CD8-positive, alpha-beta memory T cell (primary cell): ENCODE measurements at places on chromosomes 7 and 10.

DNA sequence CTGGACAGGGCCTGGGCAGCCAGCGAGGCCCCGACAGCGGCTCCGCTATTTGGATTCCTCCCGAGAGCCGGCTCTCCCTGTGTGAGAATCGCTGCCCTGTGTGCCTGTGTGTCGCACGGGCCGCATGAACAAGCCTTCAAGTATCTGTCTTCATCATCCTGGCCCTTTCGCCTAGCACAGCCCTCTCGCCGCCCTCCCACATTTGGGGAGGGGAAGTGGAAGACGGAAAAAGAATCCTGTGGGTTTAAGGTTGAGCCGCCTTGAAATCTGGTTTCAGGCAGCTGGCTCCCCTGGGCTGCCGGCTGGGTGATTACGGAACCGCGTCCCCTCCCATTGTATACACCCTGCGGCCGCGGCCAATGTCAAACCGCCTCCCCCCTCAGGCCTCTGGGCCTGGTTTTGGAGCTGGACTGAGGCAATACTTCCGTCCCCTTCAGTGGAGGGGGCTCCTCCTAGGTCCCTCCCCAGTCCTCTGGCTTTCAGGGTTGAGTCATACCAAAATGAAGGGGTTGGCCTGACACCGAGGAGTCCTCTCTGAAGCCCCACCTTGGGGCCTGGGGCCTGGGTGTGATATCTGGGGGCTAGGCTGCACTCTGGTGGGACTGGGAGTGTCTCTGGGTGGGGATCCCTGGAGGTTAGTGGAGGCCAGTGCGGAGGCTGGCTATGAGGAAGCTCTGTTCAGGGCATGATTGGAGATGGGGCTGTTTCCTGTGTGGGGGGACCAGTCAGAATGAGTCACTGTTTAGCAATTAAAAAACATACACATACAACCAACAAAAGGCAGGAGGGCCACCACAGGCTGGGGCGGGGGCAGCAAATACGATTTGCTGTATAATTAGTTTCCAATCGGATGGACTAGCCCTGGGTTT is 1.7 kb downstream of the TRIM8 start:
- peak; percentile 69 for DNase-seq

DNA sequence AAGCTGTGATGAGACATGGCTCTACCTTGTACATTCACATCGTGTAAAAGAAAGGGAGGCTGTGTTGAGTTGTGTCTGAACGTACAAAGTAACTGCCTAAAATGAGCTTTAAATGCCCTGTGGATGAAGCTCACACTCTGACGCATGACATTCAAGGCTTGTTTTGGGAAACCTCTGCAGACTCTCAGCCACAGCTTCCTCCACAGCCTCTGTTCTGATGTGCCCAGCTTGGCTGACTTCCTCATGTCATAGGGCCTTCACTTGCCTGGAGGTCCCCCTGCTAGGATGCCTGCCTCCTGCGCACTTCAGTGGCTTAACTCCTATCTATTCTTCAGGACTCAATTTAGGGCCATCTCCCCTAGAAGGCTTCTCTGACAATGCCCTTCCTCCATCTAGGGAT is 230.0 kb upstream of the HABP2 start:
- DNase-seq, result no peak

- no peak for DNase-seq
Observed at GRCh38 chr7:73454424-73454823, 20.8 kb downstream of the FZD9 start.

GRCh38 chr10:29841724-29842649 is 207.2 kb upstream of the SVIL start:
- DNase-seq, result no peak

DNA sequence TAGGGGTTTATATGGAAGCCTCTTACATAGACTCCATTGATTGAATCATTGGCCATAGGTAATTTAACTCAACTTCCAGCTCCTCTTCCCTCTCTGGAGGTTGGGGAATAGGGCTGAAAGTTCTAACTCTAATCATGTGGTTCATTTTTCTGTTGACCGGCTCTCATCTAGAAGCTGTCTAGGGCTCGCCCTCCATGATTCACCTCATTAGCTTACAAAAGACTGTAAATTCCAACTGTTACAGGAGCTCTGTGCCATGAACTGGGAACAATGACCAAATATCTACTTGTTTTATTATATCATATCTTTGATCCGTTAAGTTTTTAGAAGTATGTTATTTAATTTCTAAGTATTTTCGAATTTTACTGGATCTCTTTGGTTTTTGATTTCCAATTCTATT is 263.0 kb downstream of the TCF7L2 start:
- no peak for DNase-seq

GRCh38 chr7:47568547-47568946 is 13.4 kb downstream of the TNS3 start:
- DNase-seq, result no peak

DNA sequence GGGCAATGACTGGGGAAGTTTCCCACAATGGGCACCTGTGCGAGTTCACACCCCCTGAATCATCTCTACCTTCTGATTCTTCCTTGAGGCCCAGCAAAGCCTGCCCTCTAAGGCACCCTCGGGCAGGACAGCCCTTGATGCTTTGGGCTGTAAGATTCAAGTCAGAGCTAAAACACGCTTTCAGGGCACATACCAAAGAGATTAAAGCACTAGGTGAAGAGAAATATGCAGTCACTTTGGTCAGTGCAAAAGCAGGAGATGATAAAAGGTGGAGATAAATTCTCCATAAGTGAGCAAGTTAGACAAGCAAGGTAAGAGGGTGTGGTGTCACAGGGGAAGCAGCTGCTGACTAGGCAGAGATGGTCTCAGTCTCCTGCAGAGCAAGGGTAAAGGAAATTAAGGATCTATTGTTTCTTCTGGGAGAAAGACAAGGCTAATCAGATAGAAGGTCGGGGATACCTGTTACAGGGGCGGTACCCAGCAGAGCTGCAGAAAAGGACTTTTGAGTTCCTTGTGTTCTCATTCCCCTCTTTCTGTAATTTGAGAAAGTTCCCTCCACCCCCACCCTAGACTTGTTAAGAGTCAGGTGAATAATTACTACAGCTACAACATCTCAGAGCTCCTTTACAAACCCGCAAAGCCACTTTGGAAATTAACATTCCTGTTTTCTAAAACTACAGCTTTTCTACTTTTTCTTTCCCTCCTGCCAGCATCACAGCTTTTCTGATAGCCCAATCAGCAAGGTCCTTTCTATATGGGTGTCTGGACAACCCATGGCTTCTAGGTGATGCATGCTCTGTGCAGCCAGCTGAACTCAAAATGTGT is 26.4 kb downstream of the PDLIM1 start:
- no peak for DNase-seq

- DNase-seq, result no peak
Observed at GRCh38 chr10:54710918-54711317, 90.1 kb downstream of the PCDH15 start.

DNA sequence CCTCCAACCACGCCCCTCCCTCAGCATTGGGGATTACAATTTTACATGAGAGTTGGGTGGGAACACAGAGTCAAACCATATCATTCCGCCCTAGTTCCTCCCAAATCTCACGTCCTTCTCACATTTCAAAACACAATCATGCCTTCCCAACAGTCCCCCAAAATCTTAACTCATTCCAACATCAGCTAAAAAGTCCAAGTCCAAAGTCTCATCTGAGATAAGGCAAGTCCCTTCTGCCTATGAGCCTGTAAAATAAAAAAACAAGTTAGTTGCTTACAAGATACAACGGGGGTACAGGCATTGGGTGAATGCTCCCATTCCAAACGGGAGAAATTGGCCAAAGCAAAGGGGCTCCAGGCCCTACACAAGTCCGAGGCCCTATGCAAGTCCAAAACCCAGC is 77.7 kb upstream of the CAPZA2 start:
- DNase-seq, result no peak

DNA sequence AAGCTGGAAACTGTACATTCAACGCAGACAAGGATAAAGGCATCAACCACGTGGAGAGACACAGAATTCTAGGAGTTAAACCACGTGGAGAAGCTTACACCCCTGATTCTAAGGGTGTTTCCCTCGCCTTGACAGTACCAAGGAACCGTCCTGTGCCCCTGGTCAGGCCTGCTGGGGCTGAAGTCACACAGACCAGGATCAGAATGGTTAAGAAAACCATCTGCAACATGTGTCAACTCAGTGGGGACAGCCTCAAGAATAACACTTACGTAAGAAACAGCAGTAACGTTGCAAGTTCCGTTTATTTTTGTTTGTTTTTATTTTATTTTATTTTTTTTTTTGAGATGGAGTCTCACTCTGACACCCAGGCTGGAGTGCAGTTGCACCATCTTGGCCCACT is 55.6 kb downstream of the CHST15 start:
- DNase-seq, result no peak

- DNase-seq, result no peak
Observed at GRCh38 chr10:22453320-22453719, 108.0 kb downstream of the SPAG6 start.

GRCh38 chr10:85617751-85618546 is 748.6 kb downstream of the GRID1 start:
- no peak for DNase-seq

- DNase-seq, result no peak
Observed at GRCh38 chr10:44393834-44394547, 9.1 kb upstream of the CXCL12 start.

DNA sequence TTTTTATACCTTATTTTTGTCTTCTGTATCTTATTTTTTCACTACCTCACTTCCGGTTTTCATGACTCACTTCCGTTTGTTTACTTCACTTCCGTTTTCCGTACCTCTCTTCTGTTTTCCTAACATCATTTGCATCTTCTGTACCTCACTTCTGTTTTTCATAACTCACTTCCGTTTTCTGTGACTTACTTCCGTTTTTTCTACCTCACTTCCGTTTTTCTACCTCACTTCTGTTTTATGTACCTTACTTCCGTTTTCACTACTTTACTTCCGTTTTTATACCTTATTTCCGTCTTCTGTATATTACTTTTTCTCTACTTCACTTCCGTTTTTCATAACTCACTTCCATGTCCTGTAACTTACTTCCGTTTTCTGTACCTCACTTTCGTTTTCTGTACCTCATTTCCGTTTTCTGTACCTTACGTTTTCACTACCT is 492.5 kb upstream of the AKR1E2 start:
- no peak for DNase-seq

DNA sequence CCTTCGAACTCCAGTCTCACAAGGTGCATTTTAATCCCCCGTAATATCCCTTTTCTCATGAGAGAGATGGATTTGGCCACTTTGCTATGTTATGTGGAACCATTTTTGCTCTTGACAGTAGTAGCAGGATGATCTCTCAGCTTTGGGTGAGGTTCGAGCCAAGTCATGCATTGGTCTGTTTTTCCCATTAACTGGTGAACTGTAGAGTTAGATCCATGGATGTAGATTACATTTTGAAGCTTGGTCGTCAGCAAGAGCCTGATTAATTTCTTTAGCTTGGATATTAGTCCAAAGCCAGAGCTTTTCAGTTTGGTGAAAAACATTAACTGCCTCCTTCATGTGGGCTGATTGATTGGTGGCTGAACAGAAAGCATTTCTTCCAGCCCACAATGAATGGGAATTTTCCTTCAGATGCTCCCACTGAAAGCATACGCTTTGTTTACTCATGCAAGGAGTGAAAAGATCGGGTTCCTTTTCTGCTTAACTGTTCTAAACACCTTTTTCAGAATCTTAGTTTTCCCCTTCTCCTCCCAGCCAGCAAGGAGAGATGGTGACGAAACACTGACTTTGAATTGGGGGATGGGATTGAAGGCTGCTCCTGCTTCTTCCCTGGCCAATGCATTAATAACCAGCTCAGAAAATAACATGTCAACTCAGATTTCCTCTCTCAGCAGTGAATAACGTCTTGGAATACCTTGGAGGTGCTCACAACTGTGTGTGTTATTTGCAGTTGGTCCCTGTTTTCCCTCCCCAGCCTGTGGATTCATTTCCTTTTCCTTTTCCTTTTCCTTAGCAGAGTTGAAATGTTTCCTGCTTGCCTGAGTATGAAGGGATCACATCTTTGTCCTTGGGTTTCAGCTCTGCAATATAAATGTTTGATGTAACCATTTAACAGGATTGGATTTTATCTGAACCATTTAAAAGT is 351.8 kb upstream of the FZD8 start:
- DNase-seq, result no peak

- no peak for DNase-seq
Observed at GRCh38 chr7:45581271-45581780, 7.2 kb downstream of the ADCY1 start.

DNA sequence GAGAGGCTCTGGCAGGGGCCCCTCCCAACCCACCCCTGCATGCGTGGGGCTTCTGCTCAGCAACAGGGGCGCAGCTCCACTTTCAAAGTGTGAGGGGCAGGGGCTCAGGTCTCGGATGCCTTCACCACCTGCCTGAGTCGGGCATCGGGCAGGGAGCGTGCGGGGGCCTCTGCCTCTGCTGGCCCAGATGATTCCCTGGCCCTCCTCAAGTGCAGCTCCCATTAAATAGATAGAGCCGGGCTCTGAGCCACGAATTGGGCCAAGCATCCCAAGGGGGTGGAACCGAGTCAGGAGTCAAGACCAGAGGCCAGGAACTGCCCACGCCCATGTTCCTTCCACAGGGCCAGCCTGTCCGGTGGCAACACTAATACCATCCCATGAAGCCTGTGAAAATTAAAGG is 108.9 kb upstream of the FAM20C start:
- DNase-seq, result no peak

GRCh38 chr10:123858907-123859652 is 32.5 kb downstream of the CPXM2 start:
- no peak for DNase-seq

DNA sequence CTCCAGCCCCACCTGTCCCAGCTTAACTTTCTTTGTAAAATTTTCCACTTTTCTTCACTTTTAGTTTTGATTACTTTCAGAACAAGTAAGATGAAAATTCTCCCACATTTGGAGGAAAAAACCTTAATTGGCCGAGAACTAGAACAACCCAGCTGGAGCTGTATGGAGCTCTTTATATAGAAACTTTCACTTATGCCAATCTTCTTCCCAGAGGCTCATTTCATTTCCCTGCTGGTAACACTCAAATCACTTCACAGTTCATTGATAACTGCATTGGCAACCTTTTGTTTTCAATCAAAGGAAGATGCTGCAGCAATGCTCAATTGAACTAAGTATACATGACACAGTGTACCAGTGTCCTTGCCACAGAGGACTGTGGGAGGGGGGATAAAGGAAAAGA is 176.2 kb upstream of the NOBOX start:
- DNase-seq, result no peak

DNA sequence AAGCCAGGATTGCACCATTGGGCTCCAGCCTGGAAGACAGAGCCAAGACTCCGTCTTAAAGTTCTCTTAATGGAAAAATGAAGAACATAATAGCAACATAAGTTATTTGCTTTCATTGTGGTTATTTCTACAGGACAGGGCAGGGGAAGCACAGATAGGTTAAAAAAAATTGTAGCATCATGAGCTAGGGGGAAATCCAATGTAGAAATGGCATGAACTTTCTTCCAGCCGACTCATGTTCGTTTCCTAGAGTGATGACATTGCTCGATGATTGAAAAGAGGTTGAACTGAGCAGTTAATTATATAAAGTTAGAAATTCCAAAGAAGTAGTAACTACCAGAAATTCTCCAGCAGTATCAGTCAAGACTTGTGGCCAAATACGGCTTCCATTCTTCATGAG is 64.9 kb downstream of the DAGLB start:
- no peak for DNase-seq

- no peak for DNase-seq
Observed at GRCh38 chr7:92730808-92731207, 105.6 kb downstream of the CDK6 start.

- DNase-seq, result no peak
Observed at GRCh38 chr10:124989526-124989925, 47.6 kb downstream of the ZRANB1 start.
